Stimulated activated naive CD4-positive, alpha-beta T cell treated with Interleukin-2 at 50 U/mL for 16 hours (primary cell): ENCODE measurements at places on chromosomes 11 and 22.

DNA sequence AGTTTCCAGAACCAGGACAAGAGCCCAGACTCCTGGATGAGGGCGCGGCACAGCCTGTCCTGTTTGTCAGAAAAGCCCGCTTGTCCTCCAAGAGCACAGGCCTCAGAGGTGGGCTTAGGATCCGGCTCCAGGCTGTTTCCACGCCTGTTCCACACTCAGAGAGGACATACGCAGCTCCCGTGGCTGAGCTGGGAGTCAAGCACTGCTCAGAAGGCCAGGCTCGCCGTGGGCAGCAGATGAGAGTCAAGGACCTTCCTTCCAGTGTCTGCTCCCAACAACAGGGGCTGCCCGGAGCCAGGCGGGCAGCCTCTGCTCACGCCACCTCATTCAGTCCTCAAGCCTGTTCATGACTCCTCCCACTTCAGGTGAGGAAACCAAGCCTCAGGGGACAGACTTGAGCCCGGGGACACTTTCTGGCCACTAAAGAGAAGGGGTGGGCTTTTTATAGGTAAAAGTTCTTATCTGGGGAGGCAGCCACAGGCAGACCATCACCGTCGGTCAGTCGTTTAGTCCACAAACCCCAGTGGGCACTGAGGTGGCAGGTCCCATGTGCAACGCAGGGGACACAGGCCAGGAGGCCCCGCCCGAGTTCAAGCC lies 3.8 kb downstream of the CYB5R3 start:
- DNase-seq, result no peak

- no peak for DNase-seq
Observed at GRCh38 chr11:70536051-70536877, 137.9 kb downstream of the CTTN start.

DNA sequence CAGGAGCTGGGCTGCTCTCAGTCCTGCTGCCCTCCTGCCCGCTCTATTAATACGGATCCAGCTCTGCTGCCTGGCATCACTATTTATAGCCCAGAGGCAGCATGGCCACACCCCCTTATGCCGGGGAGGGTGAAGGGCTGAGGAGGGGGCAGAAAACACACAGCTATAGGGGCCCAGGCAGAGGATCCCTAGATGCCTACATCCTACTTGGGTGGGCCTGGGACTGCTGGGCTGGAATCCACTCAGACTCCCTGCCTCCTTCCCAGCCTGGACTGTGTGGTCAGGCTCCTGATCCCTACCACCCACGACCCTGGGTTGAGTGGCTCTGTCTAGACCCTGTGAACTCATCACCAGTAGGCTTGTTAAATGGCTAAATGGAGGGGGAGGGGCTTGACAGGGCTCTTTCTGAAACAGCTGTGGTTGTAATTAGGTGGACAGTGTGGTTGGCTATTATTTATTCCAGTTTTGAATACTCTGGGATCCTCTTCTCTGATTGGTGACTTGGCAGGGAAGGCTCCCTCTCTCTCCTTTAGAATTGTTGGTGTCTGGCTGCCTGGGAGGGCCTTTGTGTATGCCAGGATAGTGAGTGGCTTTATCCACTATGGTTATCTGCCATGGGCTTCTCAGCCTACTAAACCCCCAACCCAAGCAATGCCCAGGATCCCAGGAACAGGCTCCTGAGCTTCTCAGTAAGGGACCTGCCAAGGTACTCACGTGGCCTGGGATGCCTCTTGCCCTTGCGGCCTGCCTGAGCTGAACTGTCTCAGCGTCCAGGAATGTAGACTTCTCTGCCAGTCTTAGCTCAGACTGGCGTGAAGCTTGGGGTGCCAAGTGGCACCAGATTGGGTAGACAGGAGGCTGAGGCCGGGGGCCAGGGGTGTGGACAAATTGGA lies 15.2 kb downstream of the PHLDB1 start:
- DNase-seq, result no peak

DNA sequence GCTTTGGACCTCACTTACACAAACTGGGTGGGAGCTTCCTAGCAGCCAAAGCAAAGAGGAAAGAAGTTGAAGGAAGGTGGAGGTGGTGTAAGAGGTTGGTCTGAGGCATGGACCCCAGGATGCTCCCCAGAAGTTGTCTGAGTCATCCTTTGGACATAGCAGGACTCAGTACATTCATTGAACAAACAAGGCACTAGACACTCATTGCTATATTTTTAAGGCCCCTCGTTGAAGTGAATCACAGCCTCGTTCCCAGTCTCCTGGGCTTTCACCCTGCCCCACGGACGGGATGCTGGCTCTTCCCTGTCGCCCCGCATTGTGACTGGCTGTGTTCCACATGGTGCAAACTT lies 95.9 kb upstream of the FGF3 start:
- DNase-seq, result no peak

DNA sequence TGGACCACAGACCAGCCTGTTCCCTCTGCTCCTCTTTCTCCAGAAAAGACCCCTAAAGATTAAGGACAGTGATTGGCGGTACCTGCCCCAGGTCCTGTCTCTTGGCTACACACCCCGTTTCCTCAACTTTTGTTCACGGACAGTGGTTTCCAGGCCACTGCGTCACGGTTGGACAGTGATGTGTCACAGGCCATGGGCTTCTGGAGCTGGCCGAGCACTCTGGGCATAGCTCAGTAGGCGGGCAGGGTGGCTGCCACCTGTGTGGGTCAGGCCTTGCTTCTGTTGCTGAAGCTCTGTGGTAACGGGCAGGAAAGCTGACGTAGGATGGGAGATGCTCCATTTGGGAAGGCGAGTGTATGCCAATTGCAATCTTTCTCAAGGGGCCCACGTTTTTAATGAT lies 13.6 kb downstream of the TUB start:
- no peak for DNase-seq

DNA sequence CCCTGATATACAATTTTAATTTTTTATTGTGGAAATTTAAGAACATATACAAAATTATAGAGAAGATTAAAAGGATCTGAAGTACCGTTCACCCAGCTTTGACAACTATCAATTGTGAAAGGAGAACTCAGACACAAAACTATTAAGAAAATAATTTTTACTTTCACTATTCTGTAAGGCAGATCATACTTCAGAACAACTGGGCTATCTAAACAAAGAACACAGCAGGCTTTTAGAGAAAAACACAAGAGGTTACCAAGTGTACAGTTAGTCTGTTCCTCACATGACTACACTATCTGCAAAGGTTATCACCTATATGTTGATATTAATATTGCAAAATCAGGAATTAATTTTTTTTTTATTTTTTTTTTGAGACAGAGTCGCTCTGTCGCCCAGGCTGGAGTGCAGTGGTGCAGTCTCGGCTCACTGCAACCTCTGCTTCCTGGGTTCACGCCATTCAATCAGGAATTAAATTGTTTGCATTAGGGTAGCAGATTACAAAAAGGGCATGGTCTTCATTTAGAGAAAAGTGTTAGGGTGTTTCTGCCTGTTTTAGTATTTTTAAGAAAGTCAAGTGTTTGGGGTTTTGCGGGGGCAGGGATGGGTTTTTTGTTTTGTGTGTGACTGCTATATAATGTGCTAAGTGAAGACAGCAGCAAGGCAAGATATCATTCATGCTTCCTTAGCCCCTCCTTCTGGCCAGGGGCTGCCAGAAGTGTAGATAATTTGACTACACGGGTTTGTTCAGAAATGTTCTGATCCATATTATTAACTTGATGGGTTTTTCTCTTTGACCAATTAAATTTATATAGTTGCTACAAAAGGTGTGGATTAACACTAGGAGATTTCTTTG lies 27.6 kb upstream of the SIK2 start:
- DNase-seq, result no peak

DNA sequence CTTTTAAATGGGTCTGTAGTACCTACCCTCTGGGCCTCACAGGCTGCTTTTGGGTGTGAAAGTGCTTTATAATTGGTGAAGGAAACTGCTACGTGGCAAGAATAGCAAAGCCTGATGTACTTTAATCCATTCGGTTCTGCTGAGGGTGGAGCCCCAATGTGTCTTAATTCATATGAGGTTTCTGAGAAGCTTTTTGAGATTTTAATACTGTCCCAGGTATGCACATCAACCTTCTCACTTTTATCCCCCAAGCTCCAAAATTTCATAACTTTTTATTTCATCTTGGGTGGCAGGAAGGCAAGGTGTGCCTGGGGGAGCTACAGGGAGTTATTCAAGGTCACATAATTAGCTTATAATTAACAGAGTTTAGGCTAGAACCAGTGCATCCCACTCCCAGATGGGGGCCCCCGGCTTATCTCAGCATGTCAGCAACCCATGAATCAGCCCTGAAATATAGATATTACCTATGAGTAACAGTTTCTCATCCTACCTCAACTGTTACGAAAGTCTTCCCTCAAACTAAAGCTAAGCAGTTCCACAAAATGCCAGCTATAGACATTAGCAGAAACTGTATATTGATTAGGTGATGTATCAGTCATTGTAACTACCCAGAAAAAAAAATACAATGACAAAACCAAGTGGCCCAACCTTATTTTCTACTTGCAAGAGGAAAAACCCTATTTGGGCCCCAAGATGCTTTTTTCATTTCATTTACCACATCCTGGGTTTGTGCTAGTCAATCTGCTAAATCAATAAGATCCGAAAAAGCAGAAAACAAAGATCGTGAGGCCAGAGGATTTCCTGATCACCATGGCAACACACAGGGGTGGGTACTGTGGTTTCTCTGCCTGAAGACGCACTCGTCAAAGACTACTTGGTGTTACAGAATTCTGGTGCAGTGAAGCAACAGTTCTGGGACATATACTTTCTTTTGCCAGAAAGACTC lies 26.7 kb downstream of the CD44 start:
- DNase-seq, result peak; percentile 81
